IMR-90 (cell line): ENCODE measurements at places on chromosomes 2 and 18.

DNA sequence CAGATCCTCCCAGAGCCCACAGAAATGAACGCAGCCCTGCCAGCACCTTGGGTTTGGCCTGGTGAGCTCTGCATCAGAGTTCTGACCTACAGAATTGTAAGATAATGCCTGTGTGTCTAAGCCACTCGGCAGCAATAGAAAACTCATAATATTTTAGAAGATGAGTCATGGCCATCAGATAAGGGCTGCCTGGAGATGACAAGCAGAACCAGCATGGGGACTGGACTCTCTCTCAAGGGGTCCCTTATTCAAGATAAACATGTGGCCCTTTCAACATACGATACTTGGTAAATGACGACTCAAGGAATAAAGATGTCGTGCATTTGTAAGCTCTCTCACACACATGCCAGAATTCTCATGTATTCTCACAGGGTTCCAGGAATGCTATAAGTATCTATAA lies 8.5 kb upstream of the AGAP1 start:
- DNase-seq = no peak

DNA sequence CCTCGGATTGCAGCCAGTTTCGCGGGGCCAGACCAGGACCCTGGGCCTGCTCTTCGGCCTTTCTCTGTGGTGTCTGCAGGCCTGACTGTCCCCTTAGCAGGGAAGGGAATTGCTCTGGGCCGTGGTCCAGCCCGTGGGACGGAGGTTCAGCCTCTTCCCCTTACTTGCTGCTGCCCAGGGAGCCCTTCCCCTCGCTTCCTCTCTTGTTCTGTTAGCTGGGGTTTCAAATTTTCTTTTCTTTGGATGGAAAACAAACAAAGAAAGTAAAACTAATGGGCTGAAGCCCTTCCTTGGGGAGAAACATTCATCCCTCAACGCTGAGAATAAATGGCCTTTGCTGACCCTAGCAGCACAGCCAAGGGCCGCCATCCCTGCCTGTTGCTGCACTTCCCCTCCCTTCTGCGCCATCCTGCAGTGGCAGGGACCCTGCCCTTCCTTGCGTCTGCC lies 52.4 kb downstream of the ASAP2 start:
- DNase-seq = no peak

GRCh38 chr2:35080231-35080910 lies 1275.2 kb upstream of the CRIM1 start:
- no peak for DNase-seq

GRCh38 chr2:19246496-19246895 lies 111.9 kb downstream of the OSR1 start:
- DNase-seq = no peak

DNA sequence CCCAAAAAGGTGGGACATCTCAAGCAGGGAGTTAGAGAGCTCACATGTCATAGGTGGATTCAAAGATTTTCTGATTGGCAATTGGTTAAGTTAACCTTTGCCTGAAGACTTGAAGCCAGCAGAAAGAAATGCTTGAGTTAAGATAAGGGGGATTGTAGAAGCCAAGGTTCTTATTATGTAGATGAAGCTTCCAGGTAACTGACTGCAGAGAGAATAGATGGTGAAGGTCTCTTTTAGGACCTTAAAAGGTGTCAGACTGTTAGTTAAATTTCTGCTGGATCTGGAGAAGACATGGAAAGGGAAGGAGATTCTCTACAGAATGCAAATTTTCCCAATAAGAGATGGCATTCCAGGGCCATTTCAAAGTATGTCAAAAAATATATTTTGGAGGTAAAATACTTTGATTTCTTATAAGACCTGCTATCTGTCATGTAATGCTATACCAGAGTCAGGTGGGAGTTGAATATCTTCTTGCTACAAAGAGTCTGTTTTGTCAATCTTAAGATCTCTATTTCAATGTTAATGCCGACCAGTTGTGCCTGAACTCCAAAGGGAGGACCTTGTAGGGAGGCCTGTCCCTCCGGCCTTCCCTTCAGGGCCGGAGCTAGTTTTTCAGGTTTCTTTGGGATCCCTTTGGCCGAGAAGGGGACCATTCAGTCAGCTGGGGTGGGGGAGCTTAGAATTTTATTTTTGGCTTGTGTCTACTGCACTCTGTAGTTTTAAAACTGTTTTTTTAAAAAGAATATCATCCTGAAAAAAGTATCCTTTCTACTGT lies 280.6 kb downstream of the PTGR3 start:
- no peak for DNase-seq

GRCh38 chr2:178891265-178891958 lies 84.2 kb upstream of the TTN start:
- DNase-seq = peak; percentile 63
